Anterior cingulate cortex (tissue), 58 donors: ENCODE measurements at places on chromosomes 5 and 9.

DNA sequence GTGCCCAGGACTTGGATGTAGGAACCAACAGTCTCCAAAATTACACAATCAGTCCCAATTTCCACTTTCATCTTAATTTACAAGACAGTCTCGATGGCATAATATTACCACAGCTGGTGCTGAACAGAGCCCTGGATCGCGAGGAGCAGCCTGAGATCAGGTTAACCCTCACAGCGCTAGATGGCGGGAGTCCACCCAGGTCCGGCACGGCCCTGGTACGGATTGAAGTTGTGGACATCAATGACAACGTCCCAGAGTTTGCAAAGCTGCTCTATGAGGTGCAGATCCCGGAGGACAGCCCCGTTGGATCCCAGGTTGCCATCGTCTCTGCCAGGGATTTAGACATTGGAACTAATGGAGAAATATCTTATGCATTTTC lies 837 bp downstream of the PCDHB2 start:
- no peak for DNase-seq

- no peak for DNase-seq
These were observed 41.3 kb upstream of the ZSWIM6 start for GRCh38 chr5:61290791-61291210.

- no peak for DNase-seq
These were observed 9.2 kb downstream of the ABLIM3 start for GRCh38 chr5:149150457-149150856.

GRCh38 chr9:33254211-33254610 lies 10.3 kb downstream of the BAG1 start:
- DNase-seq: no peak

- peak; percentile 56 for DNase-seq
These were observed 7.3 kb downstream of the CDC14B start for GRCh38 chr9:96612105-96612965.

DNA sequence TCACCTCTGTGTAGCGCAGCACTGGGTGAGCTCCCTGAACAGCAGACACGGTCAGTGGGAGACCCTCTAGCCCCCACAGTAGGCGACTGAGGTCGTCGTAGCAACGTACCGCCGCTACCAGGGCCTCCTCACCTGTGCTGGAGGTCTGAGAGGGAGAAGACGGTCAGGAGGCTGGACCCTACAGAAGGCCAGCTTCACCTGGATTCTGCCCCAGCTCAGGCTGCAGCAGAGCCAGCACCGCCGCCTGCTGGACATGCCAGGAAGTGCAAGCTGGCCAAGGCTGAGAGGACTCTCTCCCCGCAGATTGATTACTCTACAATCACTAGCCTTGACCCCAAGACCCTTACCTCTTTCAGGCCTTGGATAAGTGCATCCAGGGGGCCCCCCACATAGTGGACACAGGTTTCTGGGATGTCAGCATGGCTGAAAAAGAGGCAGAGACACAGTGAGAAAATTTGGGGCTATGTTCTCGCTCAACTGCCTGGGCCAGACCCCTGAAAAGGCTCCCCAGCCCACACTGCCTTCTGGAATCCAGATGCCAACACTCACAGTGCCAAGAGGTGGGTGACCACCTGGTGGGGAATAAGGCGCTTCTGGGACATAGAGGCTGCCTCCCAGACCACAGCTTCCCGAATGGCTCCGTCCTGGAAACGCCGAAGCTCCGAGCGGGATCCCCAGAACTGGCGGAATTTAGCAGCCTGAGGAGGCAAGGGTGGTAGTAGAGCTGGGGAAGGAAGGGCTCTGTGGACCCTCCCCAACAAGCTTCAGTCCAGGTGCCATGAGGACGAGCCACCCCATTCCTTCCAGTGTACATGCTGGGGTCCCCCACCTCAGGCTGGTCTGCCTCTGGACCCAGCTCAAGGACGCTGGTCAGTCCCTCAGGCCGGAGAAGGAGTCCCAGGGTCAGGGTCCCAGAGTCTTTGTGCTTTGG lies 6.9 kb downstream of the NOL6 start:
- no peak for DNase-seq

DNA sequence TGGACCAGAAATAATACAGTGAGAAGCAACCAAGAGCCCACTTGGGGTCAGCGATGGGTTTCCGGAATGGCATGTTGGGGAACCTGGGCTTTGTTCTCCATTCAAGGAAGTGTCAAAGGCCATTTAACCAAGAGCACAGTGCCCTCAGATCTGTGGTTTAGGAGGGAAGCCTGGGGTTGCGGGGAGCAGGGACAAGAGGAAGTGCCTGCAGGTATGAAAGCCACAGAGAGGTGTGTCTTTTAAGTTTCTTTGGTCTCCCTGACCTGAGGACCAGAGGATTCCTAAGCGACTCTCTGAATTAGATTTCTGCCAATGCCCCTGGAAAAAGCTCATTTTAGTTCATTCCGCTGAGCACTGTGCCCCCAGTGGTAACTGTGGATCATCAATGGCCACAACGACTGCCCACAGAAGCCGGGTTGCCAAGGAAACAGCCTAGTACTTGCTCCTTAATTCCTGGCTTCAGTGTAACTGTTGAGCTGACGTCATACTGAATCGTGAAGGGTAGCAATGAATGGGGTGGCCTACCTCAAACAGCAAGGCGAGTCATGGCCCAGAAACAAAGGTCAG lies 107.3 kb upstream of the SPIN1 start:
- peak; percentile 10 for DNase-seq

GRCh38 chr5:10856683-10857337 lies 95.8 kb upstream of the DAP start:
- DNase-seq: peak; percentile 12

DNA sequence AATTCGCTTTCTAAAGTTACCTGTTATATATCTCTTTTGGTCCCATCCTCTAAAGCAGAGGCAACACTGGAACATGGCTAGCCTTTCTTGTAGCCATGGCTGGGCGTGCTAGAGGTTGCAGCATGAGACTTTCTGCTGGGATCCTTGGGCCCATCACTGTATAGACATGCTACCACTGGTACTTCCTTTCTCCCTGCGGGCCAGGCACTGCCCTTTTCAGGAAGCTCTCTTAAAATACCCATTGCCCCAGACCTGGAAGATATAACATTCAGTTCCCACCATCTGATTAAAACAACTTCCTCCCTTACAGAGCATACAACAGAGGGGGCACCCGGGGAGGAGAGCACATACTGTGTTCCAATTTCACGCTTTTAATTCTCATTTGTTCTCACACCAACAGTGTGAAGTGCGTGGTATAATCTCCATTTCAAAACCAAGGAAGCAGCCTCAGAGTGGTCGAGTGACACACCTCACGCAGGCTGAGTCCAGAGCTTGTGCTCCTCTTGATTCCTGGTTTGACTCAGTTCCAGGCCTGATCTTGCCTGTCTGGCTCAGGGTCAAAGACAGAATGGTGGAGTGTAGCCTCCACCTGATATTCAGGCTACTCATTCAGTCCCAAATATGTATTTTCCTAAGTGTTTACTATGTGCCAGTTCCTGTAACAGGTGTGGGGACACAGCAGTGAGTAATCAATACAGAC lies 22.6 kb downstream of the PTGS1 start:
- DNase-seq: no peak

DNA sequence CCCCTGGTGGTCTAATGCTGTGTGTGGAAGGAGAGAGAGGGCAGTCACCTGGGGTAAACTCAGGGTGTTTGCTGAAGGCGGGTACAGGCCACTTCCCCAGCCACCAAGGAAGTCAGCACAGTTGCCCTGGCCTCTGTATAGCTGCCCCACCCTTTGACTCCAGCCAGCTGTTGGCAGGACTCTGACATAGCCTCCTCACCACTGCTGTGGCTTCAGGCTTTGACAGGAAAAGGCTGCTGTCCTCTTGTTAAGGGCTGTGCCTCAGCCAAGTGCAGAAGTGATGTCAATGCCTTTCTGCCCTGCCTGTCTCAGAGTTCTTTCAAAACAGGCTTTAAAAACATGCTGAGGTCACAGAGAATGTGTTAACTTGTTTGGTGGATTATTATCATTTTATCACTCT lies 487.2 kb upstream of the KLF4 start:
- no peak for DNase-seq

DNA sequence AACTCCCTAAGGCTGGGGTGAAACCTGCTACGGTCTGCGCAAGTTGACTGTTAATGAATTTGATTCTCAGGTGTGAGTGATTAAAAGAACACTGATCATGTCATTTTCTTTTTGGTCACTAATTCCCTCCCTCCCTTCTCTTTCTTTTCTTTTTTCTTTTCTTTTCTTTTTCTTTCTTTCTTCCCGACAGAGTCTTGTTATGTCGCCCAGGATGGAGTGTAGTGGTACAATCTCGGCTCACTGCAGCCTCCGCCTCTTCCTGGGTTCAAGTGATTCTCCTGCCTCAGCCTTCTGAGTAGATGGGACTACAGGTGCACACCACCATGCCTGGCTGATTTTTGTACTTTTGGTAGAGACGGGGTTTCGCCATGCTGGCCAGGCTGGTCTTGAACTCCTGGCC lies 2.6 kb downstream of the ANXA1 start:
- DNase-seq: no peak

DNA sequence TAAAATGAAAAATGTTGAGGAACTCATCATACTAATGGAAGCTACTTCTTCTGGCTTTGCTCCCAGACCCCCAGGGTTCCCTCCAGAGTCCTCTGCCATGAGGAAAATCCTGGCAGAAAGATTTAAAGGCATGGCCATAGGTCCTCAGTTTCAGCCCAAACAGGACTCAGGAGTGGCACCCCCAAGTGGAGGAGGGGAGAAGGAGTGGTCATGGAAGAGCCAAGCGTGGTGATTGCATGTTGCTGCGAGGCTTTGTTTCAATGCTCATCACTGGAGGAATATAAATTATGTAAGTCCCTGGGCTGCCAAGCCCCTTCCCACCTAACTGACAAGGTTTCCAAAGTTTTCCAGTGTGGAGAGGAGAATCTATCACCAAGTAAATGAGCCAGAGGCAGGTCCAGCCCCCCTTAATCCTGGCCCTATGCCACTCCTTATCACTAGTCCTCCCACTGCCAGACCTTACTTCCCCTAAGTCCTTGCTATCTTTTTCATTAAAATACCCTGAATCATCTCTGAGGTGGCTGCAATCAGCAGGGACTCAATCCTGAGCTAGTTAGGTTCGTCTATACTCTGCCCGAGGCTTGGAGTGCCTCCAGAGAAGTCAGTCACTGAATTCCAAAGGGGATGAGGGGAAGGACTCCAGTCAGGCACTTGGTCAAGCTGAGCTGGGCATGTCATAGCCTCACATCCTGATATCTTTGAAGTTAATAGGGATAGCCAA lies 70.7 kb upstream of the TAF1L start:
- no peak for DNase-seq

GRCh38 chr9:17342696-17343095 lies 207.9 kb downstream of the CNTLN start:
- no peak for DNase-seq

- DNase-seq: no peak
These were observed 28.7 kb upstream of the SNX24 start for GRCh38 chr5:122816756-122817155.

DNA sequence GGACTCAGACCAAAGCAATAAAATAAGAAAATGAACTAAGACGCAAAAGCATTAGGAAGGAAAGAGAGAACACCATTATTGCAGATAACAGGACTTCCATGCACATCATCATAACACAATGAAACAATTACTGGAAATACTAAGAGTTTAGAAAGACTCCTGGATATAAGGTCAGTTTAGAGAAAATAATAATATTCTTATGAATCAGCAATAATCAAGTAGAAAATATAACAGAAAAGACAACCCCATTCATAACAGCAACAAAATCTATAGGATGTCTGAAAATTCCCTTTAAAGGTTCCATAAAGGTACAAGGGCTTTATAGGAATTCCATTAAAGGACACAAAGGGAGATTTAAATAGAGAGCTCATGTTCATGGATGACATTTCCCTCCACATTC lies 73.0 kb downstream of the SPTLC1 start:
- no peak for DNase-seq

GRCh38 chr9:104263942-104264341 lies 169.8 kb downstream of the SMC2 start:
- DNase-seq: no peak

- DNase-seq: no peak
These were observed 40.6 kb downstream of the WWC1 start for GRCh38 chr5:168332042-168332441.

DNA sequence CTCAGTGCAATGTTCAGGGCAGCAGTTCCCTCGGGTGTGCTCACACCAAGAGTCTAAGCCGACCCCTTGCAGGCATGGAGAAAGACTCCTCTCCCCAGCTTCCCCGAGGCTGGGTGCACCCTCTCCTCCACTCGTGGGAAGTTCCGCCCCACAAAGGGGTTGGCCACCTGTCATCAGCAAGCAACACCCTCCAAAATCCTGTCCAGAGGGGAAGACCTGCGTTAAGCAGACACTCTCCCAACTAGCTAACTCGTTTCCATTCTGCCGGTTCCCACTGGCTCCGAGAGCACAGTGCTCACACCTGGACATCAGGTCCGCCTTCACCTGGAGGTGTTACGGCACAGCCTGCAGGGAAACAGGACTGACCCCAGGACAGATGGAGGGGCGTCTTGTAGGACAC lies 117.9 kb upstream of the IRX4 start:
- no peak for DNase-seq

- no peak for DNase-seq
These were observed 138.9 kb upstream of the CDKN2B start for GRCh38 chr9:22147813-22148527.

- DNase-seq: no peak
These were observed 13.6 kb downstream of the SEPTIN8 start for GRCh38 chr5:132763181-132764036.

- DNase-seq: no peak
These were observed 15.5 kb downstream of the TRIM7 start for GRCh38 chr5:181189363-181189961.

DNA sequence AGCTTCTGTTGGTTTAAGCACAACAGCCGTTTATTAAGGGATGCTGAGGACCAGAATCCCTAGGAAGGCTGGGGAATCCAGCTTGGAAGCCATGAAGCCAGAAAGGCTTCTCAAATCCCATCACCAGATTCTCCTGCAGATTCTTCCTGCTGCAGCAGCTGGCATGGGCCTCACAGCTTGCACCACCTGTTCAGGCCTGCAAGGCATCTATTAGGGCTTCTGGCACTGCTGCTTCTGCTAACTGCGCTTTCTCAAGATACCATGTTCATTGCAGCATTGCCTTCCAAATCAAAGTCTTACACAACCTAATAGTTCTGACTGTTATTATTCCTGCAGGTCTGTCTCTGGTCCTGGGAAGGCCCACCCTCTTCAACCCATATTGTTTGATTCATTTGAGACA lies 51.2 kb upstream of the ZNF366 start:
- no peak for DNase-seq

DNA sequence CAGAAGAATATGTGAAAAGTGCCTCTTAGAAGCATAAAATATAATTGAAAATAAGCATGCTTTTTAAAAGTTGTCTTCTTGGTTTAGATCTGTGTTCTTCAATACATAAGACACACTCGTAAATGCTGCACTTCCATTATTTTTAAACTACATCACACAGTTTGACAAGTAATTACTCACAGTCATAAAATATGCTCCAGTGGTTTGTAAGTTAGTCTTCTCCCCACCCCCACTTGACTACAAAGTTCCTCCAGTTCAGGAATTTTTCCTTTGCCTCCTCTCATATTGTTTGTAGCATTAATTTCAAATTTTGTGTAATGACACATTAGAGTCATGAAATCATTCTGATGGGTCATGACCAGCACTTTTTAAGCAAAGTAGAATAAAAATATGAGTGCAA lies 60.3 kb upstream of the PTGER4 start:
- no peak for DNase-seq

GRCh38 chr5:146548781-146549449 lies 32.9 kb upstream of the GPR151 start:
- no peak for DNase-seq
